Muscle of arm (tissue), 14 donors: ENCODE measurements at places on chromosomes 5 and 9. TPM values are rescaled to one million over a fixed set of nuclear protein-coding genes. Genes with fewer than 3 reads are reported as not detected.

The TAF11L10 gene
- not detected for polyA plus RNA-seq

The UIMC1 gene
- polyA plus RNA-seq = 34.0 TPM

The SPATA31A3 gene
- polyA plus RNA-seq = not detected

The PCDHB3 gene
- 2.0 TPM for polyA plus RNA-seq

- DNase-seq = no peak
These were observed 177.3 kb upstream of the HMHB1 start for GRCh38 chr5:143634689-143635088.

DNA sequence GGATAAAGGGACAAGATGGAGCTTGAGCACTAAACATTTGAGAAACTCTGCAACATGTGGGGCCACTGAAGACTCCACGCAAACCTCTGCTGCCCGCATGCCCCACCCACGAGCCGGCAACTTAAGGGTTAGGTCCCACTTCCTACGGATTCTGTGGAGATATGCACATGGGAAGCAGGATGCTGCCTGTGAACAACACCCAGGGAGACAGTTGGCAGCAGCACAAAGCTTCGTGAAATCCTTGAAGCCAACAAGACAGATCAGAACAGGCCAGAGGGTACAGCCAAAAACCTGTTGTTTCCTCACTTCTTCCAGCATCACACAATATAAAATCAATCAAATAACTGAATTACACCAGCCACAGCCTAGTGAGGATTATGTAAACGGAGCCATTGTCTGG lies 270.4 kb downstream of the ENC1 start:
- no peak for DNase-seq

GRCh38 chr9:134315716-134316448 lies 10.4 kb upstream of the RXRA start:
- no peak for DNase-seq

DNA sequence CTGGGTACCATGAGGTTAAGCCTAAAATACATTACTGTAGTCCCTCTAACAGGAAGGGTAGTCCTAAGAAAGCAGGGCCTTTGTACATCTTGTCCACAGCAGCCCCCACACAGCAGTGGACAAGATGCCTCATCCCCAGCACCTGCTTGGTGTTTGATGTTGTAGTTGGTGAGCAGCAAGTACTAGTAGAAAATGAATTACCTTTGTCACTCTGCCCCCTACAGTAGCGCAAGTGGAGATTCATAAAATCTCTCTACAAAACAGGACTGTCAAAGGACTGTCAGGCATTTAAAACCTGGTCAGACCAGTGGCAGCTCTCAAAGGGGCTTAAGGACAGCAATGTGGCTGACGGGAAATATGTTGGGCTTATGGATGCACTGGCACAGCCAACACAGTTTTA lies 122.5 kb downstream of the TMEM174 start:
- no peak for DNase-seq

- no peak for DNase-seq
These were observed 98.7 kb downstream of the ADCY2 start for GRCh38 chr5:7494481-7495130.

- DNase-seq = no peak
These were observed 40.0 kb upstream of the DMRT1 start for GRCh38 chr9:801399-802071.

- no peak for DNase-seq
These were observed 48.3 kb upstream of the EXOC3 start for GRCh38 chr5:394671-395155.

DNA sequence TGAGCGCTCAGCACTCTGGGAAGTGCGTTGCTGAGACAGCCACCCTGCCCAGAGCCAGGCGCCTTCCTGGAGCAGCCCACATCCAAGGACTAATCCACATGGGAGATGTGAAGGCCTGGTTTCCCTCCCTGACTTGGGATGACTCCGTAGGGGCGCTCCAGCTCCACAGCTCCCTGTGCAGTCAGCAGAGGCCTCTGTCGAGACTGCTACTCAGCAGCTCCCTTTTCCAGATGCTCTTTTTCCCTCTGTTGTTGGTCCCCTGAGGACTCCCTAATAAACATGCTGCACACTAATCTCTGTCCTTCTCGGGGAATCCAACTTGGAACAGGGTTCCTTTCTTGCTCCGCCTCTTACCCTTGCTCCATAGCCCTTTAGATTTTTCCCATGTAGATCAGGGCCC lies 237.3 kb downstream of the ZSWIM6 start:
- peak; percentile 4 for DNase-seq
